ENCODE measurements at places on chromosomes 2 and 18.

- DNase-seq = no peak
Measured at GRCh38 chr18:7957297-7957696, 390.2 kb downstream of the PTPRM start.

DNA sequence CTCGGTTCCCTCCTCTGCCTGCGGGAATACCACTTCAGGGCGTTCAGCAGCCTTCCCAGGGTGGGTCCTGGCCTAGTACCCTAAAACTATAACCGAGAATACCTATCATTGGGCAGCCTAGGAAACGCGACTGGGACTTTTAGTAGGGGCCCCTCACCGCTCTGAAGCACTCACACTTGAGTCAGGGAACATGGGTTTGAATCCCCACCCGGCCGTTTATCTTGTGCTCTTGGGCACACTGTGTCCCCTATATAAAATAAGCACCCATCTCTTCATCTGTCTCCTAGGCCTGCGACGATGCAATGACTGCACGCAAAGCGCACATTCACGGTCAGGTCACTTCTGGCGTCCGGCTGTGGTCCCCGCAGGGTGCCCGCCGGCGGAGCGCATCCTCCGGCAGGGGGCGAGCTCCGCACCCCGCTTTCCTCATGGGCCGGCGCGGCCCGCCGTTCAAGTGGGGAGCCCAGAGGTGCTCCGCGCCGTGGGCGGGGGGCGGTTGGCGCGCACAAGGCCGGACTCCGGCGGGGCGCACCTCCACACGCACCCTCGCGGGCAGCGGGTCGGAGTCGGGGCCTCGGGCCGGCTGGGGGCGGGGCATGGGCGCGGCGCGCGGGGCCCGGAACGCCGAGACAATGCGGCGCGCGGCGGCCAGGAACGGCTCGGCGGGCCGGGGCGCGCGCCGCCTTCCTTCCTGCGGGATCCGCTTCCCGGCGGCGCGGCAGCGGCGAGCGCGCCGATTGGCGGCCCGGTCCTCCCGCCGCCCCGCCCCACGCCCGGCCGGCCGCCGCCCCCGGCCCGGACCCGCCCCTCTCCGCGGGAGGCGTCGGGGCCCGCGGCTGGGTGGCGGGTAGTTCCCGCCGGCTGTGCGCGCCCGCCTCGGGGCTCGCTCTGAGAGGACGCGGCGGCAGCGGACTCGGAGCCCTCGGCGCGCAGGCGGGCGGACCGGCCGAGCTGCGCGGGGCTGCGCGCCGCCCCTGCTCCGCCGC is at the start of gene ASAP2:
TSS of gene ASAP2 (plus strand) at position 850 of the 986 bp plus-strand sequence. CDS start 293 bp downstream, outside the sequence.
- DNase-seq = peak; percentile 77

GRCh38 chr2:241863536-241863954 is 4.9 kb upstream of the PDCD1 start:
- DNase-seq = peak; percentile 62

- DNase-seq = no peak
Measured at GRCh38 chr2:196711625-196712024, 72.1 kb downstream of the CCDC150 start.

DNA sequence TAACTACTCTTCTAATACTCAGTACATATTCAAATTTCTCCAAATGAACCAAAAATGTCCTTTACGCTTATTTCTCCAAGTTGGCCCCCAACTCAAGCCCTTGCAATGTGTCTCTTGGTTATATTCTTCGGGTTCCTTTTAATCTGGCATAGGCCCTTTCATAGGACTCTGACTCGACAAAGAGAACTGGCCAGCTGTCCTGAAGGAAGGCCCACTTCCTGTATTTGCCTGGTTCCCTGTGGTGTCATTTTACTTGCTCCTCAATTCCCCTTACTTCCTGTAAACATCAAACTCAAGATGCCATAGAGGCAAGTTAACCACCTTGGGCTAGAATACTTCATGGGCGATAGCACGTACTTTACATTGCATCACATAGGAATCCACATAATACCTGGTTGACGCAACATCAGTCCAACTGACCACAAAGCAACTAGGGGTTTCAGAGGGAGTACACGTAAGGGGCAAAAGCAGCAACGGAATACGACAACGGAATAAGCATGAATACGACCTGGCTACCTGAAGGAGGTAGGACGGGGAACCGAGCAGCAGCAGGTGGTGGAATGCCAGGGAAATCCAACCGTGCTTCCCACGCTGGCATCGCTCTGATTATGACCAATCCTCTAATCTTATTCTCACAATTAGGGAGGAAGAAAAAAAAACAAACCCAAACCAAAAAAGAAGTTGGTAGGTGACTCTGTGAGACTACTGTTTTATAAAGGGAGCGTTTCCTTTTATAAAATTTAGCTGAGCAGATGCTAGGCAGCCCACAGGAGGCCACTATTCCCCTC is 823 bp upstream of the GORASP2 start:
- DNase-seq = peak; percentile 22

DNA sequence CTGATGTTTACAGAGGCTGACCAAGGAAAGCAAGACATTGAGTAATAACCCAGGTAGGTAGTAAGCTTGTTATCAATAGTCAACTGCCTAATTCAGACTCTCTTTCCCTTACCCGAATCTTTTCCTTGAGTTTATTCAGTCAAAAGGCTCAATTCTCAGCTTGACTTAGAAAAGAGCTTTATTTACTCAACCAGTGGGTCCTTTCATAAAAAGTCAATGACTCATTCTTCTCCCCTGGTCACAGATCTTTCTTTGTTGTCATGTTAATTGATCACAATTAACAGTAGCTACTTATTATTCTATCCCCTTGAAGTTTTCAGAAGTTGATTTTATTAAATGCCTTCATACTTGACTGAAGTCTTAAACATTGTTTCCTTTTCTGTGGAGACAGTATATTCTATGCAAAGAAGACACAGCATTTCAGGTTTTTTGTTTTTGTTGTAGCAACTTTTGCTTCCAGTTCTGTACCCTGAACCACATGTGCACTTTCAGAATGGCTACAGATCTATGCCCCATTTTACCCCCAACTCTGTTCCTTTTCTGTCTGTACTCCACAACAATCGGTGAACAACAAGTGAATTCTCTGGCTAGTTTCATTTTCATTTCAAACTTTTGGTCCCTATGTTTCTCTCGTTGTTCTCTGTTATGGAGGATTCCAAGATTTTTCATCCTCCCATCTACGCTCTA is 428.3 kb downstream of the NCKAP5 start:
- DNase-seq = no peak

GRCh38 chr2:70005752-70006446 is 44.5 kb upstream of the ASPRV1 start:
- DNase-seq = no peak

DNA sequence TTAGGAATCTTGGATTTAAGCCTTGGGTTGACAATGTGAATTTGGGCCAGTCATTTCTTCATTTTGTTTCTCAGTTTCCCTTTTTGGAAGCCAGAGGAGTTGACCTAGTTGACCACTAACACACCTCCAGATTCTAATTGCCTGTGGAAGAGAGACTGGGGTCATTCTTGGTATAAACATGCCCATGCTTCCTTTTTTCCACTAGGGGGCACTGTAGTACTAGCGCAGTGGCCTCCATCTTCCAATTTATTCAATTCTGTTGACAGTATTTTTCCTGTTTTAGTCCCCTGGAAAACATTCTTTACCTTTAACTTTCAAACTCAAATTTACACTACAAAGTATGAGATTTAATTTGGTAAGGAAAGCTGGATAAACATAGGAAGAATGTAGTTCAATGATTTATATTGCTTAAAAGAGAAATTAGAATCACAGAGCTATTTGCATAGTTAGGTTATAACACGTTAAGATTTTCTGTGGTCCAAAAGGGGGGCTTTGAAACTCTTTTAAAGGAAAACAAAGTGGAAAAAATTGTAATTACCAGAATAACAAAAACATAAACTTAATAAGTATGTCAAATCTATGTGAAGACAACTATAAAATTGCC is 57.5 kb upstream of the AGPS start:
- peak; percentile 52 for DNase-seq

DNA sequence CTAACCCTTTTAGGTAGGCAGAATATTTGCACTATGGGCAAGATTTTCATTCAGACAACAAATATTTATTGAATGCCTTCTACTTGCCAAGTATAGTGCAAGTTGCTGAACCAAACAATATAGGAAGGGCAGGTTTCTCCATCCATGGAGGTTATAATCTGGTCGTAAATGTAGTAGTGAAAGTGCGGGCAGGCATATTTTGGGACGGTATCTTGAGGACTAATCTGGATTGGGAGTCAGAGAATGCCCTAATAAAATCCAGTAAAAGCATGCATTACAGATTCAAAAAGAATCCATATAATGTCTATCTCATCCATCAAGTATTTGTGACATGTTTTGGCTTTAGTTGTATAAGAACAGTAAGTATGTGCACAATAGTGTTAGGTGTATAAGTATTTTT is 1.7 kb upstream of the NDUFV2 start:
- DNase-seq = peak; percentile 46

DNA sequence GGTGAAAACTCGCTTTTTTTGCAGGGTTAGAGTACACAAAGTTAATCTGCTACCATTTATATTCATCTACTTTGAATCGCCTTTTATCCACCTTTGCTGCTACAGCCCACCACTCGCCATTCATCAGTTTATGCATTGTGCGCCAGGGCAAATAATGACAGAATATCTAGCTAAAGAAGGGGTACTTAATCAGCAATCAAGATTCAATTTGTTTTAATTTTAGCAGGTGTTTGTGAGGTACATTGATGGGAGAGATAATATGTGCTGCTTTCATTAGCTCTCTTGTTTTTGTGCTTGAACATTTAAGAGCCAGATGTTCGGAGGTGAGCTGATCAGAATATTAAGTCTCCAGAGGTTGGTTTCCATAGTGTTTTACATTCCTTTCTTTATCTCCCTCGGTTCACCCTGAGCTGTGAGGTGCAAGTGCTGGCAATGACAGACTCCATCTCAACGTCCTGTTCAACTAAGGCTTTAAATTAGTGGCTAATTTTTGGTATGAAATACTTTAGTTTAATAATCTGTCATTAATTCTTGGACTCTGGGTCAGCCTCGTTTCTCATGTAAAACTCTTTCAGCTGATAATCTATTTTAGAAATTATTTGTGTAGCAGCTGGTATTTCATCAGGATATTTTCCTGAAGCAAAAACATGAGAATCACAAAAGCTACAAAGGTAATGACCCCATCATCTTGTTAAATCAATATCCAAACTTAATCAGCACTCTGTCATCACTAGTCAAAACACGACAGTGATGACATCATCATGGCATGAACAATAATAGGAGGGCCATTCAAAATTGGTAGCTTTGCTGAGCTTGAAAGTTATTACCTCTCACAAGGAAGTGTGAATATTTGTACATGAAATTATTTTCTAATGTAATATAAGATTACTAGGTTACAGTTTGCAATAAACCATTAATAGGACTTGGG is 479.9 kb upstream of the FANCL start:
- DNase-seq = no peak

DNA sequence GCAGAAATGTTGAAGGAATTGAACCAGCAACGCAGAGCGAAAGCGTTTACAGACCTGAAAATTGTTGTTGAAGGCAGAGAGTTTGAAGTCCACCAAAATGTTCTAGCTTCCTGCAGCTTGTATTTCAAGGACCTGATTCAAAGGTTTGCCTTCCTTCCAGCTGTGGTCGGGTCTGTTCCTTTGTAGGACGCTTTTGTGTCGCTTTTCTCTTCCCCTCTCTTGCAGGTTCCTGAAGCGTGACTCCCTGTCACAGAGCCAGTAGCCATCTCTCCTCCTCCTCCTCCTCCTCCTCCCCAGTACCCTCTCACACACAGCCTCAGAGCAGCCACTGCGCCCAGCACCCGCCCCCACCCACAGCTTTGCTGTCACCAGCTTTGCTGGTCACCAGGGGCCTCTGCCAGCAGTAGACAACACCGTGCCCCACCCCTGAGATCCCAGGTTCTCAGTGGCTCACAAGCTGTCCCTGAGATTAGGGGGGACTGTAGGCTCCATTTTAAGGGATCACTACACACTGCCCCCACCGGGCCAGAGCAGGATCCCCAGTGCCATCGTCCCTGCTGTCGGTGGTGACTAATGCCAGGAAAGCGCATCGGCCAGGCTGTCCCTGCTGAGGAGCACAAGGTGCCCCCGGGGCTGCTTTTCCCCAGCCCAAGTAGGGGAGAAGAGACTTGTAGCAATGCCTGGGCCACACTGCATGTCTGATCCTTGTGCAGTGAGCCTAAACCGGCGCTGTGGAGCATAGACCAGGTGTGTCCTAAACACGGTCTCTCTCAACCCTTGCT is 242.3 kb downstream of the ATAD2B start:
- DNase-seq = peak; percentile 6

DNA sequence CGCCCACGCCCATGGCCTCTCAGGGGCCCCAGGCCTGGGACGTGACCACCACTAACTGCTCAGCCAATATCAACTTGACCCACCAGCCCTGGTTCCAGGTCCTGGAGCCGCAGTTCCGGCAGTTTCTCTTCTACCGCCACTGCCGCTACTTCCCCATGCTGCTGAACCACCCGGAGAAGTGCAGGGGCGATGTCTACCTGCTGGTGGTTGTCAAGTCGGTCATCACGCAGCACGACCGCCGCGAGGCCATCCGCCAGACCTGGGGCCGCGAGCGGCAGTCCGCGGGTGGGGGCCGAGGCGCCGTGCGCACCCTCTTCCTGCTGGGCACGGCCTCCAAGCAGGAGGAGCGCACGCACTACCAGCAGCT is 2.4 kb downstream of the B3GNT7 start:
- no peak for DNase-seq

- no peak for DNase-seq
Measured at GRCh38 chr2:24026233-24026632, 16.3 kb downstream of the MFSD2B start.

DNA sequence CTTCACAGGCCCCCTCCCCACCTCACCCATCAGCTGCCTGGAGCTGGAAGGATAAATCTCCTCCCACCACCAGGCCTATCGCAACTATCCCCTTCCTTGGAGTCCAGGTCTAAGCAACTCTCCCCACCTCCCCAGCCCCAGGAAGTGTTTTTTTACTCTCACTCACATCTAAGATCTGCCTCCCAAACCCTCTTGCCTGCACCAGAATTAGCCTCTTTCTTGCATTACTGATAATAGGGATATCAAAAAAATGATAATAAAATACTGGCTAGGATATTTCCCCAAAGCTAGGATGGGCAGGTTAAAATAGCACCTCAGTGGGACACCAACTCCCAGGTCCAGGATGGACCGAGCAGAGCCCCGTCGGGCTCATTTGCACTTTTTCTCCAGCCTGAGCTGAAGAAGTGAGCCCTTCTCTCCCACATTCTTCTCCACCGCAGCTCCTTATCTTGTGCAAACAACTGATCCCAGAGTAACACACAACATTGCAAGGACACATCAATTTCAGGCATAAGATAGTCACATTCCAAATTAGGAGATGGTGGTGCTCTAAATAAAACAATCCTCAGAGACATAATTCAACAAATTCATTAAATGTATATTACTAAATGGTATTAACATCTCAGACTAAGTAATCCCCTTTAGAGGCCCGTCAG is 17.7 kb upstream of the CIB4 start:
- DNase-seq = no peak

DNA sequence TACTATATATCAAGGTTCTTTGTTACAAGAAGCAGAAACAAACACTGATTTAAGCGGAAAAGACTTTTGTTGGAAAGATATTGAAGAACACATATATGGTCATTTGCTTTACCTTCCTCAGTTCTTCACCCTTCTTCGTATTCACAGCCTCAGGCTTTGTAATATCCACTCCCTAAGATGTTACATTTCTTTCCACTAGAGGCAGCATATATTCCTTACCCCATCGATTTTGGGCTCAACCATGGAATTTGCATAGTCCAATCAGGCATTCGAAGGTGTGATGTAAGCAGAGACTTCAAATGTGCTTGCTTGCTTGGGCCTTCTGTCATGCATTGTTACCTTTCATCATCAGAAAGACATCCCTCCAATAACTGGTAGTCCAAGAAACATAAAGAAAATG is 287.4 kb downstream of the PID1 start:
- no peak for DNase-seq

Measured in EL (cell line).